ENCODE measurements at places on chromosomes 16 and 17.

GRCh38 chr17:78475211-78475610 lies 96.8 kb downstream of the PGS1 start:
- no peak for DNase-seq

GRCh38 chr17:82388922-82389283 lies 17.3 kb downstream of the UTS2R start:
- DNase-seq, result no peak

DNA sequence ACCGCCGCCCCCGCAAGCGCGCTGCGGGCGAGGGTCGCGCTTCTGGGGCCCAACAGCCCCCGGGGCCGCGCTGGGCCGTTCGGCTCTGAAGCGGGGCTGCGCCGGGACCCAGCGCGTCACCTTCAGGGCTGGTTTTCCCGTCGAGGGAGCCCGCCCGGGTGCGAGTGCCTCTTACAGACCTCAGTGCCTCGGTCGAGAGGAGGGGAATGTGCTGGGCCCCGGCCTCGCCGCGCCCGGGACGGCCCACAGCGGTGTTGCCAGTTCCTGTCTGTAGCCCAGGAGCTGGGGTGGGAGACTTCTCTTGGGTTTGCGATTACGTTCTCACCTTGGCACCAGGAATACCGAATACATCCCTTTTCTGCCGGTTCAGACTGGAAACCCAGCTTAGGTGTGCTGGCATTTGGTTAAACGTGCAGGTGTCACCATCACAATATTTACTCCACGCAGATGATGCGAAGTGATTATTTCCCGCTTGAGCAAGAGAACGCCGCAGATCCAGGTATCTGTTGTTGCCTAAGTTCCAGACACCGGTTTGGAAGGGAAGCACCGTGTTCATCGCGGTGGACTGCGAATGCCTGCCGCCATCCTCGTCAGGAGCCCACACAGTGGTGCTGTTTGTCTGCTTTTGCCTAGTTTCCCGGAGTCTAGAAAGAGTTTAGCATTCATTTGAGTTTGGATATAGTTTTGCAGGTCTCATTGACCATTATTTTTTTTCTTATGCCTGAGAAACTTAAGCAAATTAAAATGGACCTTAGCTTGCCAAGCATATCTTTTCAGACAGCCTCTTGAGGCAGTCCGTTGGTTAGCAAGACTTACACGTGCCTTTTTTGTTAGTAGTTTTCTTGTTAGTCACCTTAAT lies 914 bp downstream of the MAP1LC3B start:
- peak; percentile 62 for DNase-seq

GRCh38 chr16:4700380-4700996 lies 7.1 kb downstream of the NUDT16L1 start:
- DNase-seq, result no peak

DNA sequence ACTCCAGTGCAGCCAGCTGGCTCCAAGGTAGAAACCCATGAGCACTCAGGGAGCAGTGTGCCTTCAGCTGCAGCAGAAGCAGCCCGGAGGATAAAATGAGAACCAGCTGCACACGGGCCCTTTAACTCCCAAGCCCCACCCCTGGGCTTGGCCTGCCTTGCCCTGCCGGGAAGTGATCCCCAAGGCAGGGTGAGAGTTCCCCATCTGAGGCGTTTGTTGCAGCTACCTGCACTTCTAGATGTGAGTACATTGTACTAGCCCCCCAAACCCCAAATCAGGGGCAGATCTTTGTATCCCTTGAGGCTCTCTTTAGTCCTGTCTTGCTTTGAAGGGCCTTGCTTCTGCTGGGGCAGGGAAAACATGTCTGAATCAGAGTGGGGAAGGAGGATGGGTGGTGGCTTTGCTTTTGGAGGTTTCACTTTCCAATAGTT lies at the start of gene MVP:
Gene MVP (plus strand): TSS at position 192 of the 431 bp plus-strand sequence. CDS start 10,088 bp downstream, outside the sequence.
- peak; percentile 51 for DNase-seq

DNA sequence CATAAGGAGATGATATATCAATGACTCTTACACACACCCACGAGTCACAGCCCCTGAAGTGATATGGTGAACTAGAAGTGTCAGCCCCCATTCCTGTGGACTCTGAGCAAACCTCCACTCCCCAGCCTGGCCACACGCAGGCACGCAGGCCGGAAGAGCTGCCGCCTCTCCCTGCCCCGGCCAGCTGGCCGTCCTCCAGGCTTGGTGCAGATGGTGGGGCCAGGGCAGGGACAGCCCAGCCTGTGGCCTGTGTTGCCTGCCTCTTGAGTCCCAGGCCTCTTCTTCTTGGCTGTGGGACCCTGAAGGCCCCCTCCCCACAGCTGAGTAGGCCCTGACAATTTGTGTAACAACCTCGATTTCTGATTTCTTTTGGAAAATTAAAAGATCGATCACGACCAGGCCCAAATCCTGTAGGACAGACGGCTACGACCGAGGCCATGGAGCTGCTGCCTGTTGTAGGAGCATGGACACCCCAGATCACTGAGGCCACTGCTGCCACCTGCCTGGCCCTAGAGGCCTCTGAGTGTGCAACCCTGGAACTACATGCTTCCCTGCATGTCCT lies 10.0 kb upstream of the MPRIP start:
- DNase-seq, result no peak

- peak; percentile 5 for DNase-seq
Measured at GRCh38 chr17:67628580-67629013, 89.1 kb upstream of the NOL11 start.

DNA sequence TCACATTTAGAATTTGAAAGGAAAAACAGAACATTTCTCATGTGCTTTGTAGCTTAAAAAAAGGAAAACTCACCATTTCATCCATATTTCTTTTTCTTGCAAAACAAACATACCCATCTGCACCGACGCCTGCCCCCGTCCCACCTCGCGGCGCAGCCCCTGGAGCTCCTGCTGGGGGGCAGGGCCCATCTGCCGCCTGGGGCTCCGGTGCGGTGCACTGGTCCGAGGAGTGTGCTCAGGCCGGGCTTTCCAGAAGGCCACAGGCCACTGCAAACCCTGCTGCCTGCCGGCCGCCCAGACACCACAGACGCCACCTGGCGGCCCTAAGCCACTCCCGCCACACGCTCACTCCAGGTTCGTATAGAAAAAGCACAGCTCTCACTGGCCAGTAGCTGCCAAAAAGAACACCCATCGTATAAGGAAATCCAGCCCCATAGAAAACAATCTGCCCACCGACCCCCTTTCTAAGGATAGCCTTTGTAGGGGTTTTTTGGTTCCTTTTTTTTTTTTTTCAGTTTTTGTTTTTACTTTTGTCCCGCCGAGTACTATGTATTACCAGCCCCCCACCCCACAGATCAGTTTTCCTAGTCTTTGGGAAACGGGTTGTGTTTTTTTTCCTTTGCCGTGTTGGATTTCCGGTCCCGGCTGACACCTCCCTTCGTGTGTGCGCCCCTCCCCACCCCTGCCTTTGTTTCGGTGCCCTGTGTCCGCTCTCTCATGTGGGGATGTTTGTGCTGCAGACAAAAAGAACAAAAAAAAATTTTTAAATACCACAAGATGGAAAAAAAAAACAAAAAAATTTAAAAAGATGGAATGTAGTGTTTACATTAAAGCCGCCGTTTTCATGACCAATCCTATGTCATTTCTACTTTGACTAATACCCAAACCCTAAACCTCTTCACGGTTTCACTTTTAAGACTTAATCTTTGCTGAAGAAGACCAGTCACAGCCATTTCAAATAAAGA lies 68.8 kb downstream of the AMFR start:
- DNase-seq, result peak; percentile 59

GRCh38 chr17:43817826-43818225 lies 15.1 kb downstream of the MPP3 start:
- DNase-seq, result no peak

DNA sequence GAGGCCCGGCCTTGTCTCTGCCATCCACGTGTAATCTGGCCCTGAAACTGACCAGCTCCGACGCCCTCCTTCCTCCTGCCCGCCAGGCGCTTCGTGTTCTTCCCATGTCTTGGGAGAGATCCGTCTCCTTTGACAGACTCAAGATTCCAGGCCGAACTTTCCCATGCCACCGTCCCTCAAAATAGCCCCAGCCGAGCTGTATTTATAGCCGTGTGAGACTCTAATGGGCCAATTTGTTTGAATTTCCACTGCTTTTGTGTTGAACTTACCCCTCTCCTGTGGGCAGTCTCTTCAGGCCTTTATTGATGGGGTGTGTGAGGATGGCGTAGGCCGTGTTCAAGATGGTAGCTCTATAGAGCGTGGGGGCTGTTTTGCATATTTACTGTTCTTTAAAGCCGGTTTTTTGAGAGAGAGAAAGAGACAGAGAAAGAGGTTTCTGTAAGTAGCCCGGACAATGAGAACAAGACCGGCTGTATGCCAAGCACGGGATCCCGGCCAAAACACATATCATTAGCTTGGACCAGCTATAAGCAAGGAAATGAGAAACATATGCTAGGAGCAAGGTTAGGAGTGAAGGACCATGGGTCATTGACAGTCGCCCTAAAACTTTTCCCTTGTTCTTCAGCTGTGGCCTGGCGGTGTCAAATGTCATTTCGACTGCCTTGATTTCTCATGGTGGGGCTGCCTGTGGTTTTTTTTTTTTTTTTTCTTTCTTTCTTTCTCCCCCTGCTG lies 124.5 kb upstream of the ZFHX3 start:
- DNase-seq, result peak; percentile 47

Measured in KBM-7 (cell line).